Stimulated activated CD4-positive, alpha-beta T cell treated with anti-CD3 and anti-CD28 coated beads, Interleukin-1b, Interleukin-23, amount 100 ng/mL, for 24 hours (primary cell): ENCODE measurements at places on chromosomes 2 and 18.

GRCh38 chr2:2663401-2664036 lies 332.4 kb upstream of the MYT1L start:
- DNase-seq, result no peak

- DNase-seq, result no peak
These were observed 66.5 kb downstream of the MRO start for GRCh38 chr18:50753311-50753710.

- no peak for DNase-seq
These were observed 67.1 kb downstream of the RAB31 start for GRCh38 chr18:9775178-9775577.

DNA sequence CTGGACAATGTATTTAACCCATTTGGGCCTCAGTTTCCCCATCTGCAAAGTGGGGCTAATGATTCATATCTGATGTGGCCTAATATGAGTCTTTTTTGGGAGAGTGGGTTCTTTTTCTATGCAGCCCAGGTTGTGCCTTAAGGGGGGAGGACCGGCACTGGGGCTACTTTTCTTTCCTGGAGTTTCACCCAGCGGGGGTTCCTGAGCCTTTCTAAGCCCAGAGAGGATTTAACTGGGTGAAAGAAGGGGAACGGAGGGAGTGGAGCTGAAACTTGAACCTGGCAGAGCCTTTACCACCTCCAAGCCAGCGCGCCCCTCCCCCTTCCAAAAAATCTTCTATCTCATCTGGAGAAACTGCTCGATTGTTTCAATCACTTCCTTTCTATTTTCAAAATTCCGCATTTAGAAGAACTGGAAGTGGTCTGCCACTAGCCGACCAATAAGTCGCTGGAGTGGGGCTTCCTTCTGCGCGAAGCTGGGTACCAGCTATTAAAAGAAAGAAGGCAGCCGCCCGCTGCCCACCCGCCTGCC lies 205.0 kb upstream of the SMAD2 start:
- no peak for DNase-seq

DNA sequence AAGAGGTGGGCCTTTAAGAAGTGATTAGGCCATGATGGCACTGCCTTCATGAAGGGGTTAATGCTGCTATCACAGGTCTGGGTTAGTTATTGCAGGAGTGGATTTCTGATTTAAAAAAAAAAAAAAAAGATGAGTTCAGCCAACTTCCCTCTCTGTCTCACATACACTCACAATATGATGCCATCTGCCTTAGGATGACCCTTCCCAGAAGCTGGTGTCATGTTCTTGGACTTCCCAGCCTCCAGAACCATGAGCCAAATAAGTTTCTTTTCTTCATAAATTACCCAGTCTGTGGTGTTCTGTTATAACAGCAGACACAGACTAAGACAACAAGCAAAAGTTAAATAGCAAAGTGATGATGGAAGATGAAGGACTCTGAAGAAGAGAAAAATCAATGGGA lies 179.7 kb upstream of the ETAA1 start:
- DNase-seq, result no peak

- DNase-seq, result peak; percentile 90
These were observed at the start of gene MTHFD2 for GRCh38 chr2:74198461-74199274. MTHFD2 (plus strand) TSS chr2:74198615; CDS start chr2:74198642, 27 bp downstream.

DNA sequence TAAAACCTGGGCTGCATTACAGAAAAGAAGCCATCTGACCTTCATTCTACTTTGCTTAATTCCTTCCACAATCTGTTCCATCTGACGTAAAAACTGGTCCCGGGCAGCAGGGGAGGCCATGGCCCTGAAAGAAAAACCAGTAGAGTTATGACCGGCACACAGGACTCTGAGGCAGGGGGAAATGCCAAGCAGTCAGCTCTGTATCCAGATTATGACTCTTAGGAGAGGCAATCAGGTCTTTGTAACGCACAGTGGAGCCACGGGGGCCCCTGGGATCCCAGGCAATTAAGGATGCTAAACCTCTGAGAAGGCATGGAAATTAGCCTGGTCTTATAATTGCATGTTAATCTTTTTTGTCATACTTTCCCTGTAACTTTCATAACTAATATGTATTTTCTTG lies 78.4 kb downstream of the CCDC93 start:
- no peak for DNase-seq

DNA sequence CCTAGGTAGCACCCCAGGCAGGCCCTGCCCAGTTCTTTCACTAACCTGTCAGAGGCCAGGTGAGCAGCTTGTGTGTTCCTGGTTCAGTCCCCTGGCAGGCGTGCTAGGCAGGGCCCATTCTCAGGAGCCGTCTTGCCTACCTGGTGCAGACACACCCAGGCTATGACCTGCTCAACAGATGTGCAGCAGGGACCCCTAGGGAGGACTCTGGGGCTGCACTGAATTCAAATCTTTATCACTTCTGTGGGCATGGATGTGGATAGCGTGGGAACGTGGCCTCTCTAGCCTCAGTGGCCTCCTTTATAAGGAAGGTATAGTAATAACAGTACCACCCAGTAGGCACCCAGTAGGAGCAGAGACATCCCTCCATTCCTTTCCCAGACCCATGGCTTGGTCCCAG lies 48.4 kb downstream of the PLEKHB2 start:
- DNase-seq, result no peak

GRCh38 chr2:49359721-49360406 lies 205.5 kb upstream of the FSHR start:
- no peak for DNase-seq

- no peak for DNase-seq
These were observed 198.1 kb upstream of the RASGRP3 start for GRCh38 chr2:33278245-33278943.

DNA sequence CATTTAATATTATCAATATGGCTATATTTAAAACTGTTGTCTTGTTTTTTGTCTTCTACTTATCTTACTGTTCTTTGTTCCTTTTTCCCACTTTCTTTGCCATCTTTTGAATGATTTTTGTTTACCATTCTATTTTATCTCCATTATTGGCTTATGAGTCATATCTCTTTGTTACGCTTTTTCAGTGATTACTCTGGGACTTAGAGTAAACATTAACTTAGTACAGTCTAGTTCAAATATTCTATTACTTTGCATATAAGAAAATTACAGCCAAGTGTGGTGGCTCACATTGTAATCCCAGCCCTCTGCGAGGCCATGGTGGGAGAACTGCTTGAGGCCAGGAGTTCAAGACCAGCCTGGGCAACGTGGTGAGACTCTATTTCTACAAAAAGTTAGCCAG lies 26.1 kb downstream of the ADCY3 start:
- no peak for DNase-seq

GRCh38 chr2:186349508-186349907 lies 136.6 kb upstream of the ZC3H15 start:
- no peak for DNase-seq

GRCh38 chr2:46647766-46648742 lies 168.7 kb downstream of the TMEM247 start:
- DNase-seq, result no peak

DNA sequence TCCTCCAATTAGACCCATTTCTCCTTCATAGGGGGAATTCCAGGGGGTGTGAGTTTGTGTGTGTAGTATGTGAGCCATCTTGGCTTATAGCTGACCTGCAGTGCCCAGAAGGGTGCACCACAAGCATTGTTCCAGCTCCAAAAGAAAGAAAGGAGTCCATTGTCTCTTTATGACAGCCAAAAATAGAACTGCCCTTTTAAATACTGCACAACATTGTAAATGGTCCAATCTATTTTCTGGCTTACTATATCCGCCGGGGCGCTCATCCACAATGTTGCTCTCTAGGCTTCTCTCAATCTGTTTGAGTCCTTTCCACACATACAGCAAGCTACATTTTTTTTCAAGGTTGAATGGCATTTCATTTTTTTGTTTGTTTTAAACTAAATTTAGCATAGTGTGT lies 517.5 kb downstream of the STK39 start:
- no peak for DNase-seq

- no peak for DNase-seq
These were observed 2.7 kb downstream of the NARS1 start for GRCh38 chr18:57618910-57619309.

- no peak for DNase-seq
These were observed 97.9 kb downstream of the MREG start for GRCh38 chr2:215915441-215915840.

DNA sequence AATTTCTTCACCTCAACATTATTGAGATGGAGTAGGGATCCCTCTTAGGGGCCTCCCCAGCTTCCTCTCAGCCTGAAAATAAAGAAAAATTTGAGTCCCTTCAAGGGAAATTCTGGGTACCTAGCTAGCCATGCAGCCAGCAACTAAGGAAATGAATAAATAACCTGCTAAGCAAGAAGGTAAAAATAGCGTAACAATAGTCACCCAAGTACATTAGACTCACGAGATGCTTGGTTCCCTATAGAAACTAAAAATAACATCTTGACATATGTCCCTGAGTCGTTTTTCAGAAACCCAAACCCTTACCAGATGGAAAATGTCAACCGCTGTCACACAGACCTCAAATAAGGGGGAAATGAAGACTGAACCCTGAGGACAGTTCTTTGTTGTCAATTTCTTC lies 51.9 kb downstream of the CACNB4 start:
- DNase-seq, result no peak

- no peak for DNase-seq
These were observed 55.7 kb downstream of the ITSN2 start for GRCh38 chr2:24304631-24305030.

DNA sequence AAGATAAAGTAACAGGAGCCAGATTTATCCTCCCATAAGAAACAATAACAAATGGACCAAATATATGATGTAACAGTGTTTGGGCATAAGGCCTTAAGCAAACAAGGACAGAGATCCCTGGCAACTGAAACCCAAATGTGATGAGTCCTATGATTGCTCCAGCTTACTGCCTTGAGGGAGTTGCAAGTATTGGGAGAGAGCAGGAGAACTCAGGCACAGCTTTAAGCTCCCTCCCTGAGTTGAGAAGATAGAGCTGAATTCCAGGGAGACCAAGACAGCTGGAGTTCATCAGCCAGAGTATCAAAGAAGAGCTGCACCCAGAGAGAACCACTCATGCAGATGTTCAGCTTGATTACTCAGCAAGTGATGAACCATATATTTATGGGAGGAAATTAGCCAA lies 814.5 kb upstream of the RAB6C start:
- DNase-seq, result no peak

DNA sequence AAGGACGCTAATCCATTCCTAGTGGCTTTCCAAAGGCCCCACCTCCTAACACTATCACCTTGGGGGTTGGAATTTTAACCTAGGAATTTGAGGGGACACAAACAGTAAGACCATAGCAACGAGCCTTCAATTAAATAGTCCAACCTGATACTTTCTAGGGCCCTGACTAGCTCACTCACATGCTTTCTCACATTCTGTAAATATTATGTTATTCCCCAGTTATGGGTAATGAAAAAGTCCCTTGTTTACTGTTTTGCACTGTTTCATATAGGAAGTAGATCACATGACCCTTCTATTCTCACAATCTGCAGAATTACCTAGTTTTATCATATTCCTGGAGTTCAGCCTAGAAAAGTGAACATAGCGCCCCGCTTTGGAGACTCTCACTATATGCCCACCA lies 1212.1 kb upstream of the ACVR2A start:
- DNase-seq, result no peak

DNA sequence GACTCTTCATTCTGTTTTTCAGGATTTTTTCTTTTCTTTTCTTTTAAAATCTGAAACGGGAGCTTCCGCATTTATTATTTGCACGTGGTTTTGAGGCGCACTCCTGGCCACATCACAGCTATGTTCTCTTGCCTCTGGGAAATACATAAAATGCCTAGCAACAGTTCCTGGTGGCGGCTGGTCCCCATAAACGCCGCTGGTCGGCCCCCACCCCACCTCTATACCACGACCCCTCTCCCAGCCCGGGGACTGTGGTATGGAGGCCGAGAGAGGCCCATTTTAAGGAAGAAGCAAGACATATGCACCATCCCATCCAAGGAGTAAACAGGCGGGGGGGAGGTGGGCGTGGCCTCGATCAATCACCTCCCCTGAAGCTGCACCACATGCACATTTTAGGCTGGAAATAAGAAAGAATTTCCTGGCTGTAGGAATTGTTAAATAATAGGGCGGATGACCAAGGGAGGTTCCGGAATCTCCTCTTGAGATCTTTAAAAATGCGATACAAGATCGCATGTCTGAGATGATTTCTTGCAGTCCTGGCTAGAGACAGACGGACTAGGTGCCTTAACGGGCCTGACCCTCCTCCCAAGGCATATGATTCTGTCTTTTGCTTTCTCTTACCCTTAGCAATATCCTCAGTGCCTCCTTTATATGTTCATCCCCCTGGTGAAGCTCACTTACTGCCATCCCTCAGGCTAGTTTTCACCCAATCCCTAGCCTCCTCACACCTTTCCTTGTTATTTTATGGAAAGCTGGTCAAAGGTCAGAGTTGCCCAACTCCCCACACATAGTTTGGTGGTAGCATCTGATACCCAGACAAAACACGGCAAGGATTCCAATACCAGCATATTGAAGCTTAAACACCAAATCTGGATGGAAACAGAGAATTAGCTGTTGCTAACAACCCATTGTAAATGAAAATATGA lies 82.4 kb downstream of the BCL2 start:
- no peak for DNase-seq

GRCh38 chr18:74539289-74539688 lies 5.0 kb downstream of the CNDP1 start:
- no peak for DNase-seq

DNA sequence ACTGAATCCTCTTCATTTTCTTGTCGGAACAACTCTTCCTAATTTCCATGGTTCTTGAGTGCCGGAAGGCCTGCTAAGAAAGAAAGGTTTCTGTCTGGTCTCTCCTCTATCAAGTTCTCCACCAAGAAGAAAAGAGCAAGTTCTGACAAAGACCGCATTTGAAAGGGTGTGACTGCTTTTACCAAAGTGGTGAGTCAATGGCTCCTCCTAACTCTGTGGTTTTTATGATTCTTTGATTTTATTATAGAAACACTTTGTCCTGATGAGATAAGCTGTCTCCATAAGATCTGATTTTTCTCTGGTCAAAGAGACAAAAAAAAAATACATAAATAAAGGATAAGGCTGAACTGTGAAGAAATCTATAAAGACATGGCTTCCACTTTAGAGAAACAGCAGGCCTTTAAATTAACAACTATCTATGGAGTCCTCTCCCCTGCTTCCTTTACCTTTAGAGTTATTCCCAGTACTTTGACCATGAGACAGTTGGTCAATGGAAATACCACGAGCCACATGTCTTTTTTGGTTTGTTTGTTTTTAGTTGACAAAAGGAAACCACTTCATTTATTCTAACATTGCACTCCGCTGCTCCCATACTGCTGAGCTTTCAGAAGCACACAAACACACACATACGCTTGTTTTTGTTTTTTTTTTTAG lies 67.7 kb downstream of the REL start:
- DNase-seq, result no peak

- no peak for DNase-seq
These were observed 159.4 kb upstream of the GCFC2 start for GRCh38 chr2:75870133-75870532.

- DNase-seq, result no peak
These were observed 199.4 kb upstream of the FN1 start for GRCh38 chr2:215635071-215635787.

DNA sequence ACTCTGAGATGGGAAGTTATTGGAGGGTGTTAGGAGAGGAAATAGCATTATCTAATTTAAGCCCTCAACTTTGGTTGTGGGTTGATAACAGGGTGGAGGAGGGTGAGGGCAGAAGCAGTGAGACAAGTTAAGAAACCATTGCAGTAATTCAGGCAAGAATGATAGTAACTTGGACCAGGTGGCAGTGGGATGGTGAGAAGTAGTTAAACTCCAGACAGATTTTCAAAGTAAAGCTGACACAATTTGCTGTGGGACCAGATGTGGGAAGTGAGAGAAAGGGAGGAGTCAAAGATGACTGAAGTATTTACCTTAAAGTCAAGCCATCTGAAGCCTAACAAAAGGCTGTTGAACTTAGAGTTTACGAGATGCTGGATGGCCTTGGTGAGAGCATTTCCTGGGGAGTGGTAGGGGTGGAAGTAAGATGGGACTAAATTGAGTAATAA lies 163.2 kb upstream of the KLF7 start:
- DNase-seq, result no peak
